ENCODE measurements at places on chromosomes 2 and 18.

DNA sequence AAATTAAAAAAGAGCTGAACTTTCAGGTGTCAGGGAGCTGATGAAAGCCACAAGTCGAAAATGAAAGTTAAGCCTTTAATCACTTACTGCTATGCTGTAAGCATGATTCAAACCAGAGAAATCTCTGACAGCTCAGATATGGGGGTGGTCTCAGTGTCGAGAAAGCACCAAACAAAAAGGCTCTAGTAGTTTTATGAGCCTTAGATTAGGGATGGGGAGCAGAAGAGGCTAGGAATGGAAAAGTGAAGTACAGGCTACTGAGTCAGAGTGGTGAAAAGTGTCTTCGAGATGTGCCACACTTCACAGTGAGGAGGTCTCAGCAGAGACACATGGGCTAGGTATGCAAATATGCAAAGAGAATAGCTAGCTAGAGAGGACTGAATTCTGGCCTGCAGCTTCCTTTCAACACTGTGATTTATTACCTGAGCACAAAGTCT, 482.2 kb downstream of the SPAG16 start:
- DNase-seq = no peak

GRCh38 chr2:61834893-61835292, 19.0 kb downstream of the FAM161A start:
- DNase-seq = no peak

DNA sequence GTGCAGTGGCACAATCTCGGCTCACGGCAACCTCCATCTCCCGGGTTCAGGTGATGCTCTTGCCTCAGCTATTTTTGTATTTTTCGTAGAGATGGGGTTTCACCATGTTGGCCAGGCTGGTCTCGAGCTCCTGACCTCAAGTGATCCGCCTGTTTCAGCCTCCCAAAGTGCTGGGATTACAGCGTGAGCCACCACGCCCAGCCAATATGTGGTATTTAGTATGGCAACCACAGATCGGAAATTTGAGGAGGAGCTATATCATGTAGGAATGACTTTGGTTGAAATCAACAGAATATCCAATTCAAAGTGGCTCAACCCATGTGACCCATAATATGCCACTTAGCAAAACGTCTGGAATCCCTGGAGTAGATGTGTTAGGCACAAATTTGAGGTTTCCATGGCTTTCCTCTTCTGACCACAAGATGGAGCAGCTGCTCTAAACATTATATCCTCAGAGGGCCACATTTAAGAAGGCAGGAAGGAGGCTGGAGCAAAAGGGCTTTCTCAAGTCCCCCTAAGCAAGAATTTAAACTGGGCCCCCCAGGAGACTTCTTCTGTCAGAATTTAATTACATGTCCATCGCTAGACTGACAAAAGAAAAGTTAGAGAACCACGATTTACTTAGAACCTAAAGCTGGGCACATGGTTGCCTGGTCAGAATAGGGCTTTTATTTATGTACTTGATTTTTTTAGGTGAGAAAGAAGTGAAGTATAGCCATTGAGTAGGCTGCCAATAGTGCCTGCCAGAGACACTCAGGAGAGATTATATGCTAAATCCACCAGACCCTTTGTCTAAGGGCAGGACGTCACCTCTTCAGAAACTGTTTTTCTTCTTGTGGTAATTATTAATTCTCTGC, 49.6 kb upstream of the ITSN2 start:
- peak; percentile 61 for DNase-seq

DNA sequence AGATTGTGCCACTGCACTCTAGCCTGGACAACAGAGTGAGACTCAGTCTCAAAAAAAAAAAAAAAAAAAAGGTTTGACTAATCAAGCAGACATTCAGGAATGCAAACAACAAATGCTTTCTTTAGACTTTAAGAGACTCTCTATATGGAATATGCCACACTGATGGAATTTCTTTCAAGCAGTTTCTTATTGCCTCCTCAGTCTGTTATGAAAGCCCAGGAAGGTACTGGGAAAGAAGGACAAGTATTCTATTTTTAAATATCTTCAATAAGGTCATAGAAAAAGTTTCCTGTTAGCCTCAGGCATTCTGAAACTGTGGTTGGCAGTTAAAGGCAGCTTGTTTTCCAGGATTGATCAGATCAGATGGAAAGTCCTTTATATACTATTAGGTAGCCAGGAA, 241.6 kb downstream of the PIK3C3 start:
- no peak for DNase-seq

GRCh38 chr2:54983345-54984220, 66.7 kb downstream of the RTN4 start:
- no peak for DNase-seq

GRCh38 chr2:32715981-32716380, 88.1 kb downstream of the TTC27 start:
- no peak for DNase-seq

DNA sequence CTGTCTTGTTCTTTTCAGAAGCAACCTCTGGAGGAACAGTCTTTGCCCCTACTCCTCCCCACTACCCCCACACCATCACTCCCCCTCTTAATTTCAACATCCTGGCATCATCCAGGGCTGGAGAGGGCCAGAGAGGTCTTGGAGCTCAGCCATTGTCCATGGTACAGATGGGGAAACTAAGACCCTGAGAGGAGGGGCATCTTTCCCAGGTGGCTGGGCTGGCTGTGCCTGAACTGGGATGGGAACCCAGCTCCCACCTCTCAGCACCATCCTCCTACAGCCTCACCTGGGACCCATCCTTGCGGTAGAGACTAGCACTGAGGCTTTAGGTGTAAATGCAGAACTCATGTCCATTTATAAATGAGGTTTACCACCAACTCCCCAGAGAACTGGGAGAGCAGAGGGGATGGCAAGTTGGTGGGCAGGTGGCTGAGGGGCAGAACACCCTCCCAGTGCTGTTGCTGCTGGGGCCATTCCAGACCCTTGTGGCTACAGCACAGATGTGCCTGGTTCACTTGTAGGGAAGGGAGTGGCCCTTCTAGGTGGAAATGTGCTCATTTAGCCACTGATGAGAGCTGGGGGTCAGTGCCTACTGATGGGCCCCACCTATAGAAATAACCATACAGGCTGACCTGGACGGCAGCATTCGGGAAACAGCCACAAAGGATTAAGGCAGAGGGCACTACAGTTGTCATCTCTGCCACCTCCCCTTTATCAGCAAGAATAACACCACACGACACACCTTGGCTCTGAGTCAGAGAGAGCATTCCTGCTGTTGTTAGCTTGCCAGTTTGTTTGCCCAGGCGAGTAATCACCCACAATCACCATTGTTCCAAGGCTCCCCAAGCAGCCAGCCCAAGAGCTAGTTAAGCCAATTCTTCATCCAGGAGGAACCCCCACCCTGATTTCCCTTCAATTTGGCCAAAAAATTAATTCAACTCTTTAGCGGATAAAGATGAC, 2.1 kb downstream of the MLPH start:
- no peak for DNase-seq

DNA sequence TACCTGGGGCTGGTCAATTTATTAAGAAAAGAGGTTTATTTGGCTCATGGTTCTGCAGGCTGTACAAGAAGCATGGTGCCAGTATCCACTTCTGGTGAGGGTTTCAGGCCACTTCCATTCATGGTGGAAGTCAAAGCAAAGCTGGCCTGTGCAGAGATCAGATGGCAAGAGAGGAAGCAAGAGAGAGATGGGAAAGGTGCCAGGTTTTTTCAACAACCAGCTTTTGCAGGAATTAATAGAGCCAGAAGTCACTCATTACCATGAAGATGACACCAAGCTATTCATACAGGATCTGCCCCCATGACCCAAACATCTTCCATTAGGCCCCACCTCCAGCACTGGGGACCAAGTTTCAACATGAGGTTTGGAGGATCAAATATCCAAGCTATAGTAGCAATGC, 56.8 kb upstream of the ST3GAL5 start:
- no peak for DNase-seq

DNA sequence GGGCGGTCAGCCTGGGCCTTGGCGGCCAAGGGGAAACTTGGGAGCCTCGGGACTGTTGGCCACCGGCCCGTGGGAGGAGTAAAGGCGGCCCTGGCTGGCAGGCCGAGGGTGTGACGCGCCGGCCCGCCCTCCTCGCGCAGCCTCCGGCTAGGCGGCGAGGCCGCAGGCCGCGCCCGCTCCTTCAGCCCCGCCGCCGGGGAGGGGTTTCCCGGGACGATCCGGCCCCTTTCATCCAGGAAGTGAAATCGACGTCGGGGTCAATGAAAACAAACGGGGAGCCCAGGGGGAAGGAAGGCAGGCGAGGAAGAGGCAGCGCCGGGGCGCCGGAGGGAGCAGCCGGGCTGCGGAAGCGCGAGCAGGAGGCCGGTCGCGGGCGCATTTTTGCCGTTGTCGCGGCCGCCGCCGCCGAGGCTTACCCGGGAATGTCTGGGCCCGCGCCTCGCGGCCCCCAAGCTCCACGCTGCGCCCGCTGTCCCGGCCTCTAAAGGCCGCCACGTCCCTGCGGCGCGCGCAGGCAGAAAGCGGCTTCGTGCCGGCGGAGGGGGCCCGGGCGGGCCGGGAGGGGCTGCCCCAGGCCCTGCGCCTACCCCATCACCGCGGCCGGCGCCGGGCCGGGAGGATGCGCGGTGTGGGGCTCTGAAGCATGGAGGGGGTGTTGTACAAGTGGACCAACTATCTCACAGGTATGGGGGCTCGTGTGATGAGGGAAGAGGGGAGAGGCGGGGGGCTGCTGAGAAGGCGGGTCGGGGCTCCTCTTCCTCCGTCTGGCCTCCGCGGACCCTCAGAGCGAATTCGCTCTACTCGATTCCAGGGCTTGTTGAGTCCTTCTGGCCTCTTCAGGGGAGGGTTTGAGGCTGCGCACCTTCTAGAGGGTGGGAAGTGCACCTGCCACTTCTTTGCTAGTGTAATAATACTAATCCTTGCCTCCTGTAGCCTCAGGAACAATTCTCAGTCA, at the start of gene PLEKHA3:
Gene PLEKHA3, plus strand, starts transcription at position 231 of the 955 bp plus-strand sequence. Its CDS starts 413 bp downstream, at position 644.
- peak; percentile 76 for DNase-seq

DNA sequence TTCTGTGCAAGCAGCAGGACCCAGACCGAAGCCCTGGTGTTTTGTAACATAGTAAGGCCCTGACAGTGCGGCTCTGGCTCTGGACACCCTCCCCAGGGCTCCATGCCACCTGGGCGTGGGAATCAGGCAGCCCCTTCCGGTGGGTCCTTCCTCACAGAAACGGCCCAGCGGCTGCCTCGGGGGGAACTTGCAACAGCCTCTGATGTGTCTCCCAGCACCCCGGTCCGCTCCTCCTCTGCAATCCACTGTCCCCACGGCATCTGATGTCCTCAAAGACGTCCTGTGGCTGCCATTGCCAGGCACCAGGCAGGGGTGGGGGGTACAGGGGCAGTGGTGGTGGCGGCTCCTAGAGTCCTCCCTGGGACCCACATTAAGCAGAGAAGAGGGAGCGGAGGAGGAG, 58.8 kb downstream of the CENPO start:
- no peak for DNase-seq

- no peak for DNase-seq
These were observed 174.9 kb downstream of the NR4A2 start for GRCh38 chr2:156157670-156158069.

GRCh38 chr2:126877861-126878565, 20.7 kb upstream of the TEX51 start:
- DNase-seq = no peak

DNA sequence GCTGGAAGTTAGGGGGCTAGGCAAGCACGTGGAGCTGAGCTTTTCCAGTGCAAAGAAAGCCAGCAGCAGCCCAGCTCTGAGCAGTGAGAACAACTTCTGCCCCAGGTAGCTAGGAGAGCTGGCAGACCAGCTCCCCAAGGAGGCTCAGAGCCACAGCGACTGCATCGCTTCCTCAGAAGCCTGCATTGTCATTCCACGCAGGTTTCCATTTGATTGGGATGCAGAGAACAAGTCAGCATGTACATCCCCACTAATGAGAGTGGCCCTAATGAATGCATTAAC, 45.1 kb downstream of the C1QL2 start:
- DNase-seq = no peak

DNA sequence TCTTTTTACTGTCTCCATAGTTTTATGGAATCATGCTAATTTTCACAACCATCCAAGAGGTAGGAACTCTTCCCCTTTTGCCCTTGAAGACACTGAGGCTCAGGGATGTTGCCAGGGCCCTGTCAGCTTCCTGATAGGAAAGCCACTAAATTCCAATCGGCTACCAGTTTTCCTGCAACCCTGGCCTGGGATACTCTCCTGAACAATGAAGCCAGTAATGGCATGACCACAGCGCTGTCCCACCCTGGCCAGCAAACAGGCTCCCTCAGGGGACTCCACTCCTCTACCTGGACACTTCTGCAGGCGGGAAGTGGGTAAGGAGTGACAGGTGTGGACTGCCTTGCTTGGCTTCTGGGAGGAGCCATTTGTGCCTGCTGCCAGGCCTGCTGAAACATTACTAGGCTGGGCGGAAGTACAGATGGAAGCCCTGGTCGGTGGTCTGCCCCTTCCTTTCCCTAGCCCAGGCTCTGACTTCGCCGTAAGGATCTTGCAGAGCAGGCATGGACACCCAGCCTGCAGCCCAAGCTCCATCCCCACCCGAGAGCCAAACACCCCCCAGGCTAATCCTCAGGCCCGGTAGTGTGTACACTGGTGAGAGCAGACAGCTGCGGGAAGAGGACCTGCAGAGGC, 78.8 kb upstream of the SMAD2 start:
- no peak for DNase-seq

DNA sequence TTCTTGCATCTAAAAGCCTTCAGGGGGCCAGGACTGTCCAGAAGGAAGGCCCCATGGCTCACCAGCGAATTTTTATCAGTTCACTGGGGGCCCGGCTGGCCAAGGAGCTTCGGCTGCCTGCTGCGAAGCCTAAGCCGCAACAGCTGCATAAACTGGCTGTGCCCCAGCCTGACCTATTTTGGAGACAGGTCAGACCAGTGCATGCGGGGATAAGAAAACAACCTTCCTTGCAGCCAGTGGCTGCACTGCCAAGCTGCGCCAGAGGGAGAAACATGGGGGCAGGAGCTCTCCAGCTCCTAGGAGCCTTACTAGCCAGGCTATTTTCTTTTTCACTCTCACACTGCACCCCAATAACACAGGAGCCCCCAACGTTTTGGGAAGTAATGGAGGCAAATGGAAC, 15.2 kb downstream of the PAX3 start:
- no peak for DNase-seq

GRCh38 chr2:55916473-55917049, 7.0 kb downstream of the EFEMP1 start:
- DNase-seq = no peak

DNA sequence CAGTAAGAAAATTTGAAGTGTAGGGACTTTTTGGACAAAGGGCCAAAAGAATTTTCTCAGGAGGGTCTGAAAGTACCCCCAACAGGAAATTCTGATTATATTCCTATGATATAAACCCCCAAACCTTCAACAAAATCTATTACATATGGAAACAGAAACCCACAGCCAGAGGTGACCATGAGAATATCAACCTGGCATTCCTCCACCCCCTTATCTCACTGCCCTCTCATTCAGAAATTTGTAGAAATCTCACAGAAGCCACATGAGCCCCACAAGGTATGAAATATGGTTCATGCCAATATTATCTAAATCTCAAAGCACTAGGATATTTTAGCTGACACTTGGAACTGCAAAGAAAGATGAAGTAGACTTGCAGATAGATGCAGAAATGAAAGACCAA, 31.0 kb upstream of the RBBP8 start:
- no peak for DNase-seq

GRCh38 chr2:174350018-174350417, 15.3 kb downstream of the SP9 start:
- no peak for DNase-seq

GRCh38 chr18:57749604-57749970, 53.5 kb downstream of the ATP8B1 start:
- DNase-seq = no peak
